ENCODE measurements at places on chromosomes 3 and 15.

- no peak for DNase-seq
These were observed 301.4 kb downstream of the RBMS3 start for GRCh38 chr3:29582273-29582672.

DNA sequence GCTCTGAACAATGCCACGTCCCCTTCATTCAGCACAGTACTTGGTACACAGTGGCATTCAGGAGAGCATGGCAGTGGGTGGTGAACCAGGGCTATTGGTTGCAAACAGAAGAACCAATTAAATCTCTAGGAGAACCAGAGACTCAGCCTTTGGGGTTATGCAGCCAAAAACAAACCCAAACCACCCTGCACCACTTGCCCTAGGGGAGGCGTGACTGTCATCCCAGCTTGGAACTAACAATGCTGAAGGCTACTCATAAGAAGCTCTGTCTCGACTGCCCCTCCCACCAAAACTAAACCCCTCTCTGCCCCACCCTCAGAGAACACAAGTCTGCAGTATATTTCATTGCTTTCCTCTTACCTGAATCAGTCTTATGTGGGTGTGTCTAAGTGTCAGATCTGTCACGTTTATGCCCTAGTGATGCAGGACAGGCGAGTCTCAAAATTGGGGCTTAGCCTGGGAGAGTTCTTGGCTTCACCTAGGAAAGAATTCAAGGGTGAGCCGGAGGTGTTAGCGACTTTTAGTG is 15.2 kb upstream of the KLHL40 start:
- no peak for DNase-seq

GRCh38 chr3:50150404-50150750 is 4.7 kb upstream of the SEMA3F start:
- DNase-seq, result no peak

DNA sequence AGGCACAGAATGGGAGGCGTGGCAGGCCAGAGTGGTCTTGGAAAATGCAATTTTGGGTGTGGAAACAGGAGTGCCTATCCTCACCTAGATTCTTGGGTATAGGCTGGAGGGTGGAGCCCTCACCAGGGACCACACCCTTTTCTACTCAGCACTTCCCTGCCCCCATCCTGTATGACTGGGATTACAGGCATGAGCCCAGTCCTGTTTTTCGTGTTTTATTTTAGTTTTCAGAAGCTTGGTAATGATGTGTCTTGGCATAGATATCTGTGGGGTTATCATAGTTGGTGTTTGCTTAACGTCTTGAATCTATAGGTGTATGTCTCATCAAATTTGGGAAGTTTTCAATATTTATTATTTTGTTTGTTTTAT is 248.7 kb upstream of the CBLB start:
- DNase-seq, result no peak

Measured in T-helper 1 cell (primary cell).